ENCODE measurements at places on chromosomes 7 and 10. TPM values are rescaled to one million over a fixed set of nuclear protein-coding genes. Genes with fewer than 3 reads are reported as not detected.

Gene TAS2R5
- 0.27 TPM for total RNA-seq

Gene TMEM196
- not detected for total RNA-seq

Gene AGBL3
- 1.2 TPM for total RNA-seq

GRCh38 chr10:31604646-31605170 is 285.7 kb downstream of the ZEB1 start:
- DNase-seq: no peak

DNA sequence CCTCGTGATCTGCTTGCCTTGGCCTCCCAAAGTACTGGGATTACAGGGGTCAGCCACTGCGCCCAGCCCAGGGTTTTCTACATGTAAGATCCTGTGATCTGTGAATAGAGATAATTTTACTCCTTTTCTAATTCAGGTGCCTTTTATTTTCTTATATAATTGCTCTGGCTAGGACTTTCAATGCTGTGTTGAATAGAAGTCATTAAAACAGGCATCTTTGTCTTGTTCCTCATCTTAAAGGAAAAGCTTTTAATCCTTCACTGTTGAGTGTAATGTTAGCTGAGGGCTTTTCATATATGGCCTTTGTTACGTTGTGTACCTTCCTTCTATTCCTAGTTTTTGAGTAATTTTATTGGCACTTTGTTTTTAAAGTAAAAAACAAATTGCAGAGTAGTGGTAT is 26.6 kb downstream of the ANLN start:
- DNase-seq: no peak

DNA sequence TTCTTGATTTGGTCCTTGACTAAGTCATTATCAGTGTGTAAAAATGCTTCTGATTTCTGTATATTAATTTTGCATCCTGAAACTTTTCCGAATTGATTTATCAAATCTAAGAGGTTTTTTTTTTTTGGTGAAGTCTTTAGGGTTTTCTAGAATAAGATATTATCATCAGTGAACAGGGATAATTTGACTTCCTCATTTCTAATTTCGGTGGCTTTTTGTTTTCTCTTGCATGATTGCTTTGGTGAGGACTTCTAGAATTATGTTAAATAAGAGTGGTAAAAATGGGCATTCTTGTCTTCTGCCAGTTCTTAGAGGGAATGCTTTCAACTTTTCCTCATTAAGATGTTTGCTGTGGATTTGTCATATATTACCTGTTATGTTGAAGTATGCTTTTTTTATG is 170.5 kb downstream of the CCDC7 start:
- no peak for DNase-seq

- no peak for DNase-seq
Measured at GRCh38 chr10:43444323-43444722, 7.4 kb downstream of the ZNF487 start.

DNA sequence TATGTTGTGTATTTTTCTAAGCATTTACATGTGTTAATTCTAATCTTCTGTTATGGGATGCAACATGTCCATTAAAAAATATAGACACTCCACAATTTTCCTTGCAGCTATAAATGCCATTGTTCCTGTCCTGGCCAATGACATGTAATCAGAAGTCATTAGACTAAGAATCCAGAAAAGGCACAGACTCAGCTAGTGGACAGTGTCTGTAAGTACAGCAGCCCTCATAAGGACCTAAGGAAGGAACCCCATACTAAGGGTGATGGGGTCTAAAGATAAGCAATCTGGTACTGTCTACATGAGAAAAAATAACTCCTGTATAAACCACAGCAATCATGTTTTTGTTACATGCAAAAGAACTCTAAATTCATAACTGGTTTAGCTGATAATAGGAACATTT is 115.9 kb downstream of the GPR85 start:
- no peak for DNase-seq

DNA sequence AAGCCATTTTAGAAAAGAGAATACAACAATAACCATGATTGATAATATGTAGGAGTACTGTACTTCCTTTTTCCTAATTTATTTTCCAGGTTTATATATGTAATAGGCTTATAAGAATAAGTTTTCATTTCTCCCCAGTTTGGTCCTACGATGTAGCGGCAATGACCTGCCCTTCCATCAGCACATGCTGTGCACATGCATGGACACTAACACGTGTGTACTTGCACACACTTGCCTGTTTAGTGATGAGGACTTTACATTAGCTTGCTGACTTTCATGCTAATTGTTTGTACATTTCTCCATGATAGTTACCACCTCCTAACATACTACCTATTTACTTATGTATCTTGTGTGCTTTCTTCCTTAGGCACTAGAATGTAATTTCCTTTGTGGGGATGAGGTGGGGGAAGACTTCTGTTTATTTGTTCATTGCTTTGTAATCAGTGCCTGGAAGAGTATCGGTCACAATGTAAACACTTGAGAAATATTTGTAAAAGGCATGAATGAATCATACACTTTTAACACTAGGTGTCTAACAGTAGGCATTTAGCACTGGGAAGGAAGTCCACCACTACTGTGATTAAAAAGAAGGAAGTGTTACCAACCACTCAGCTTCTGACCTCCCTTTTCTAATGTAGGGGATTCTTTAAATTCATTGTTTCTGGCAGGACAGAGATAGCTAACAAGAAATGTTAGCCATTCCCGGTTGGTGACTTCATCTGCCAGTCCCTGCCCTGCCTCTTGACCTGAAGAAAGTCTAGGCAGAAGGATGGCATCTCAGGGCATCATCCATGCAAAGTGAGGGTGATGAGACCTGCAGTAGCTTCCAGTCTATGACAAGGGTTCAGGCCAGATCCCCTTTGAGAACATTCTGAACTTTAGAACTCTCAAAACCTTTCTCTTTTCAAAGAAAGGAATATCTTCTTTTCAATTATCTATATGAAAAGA is 120.2 kb upstream of the RAB18 start:
- no peak for DNase-seq

DNA sequence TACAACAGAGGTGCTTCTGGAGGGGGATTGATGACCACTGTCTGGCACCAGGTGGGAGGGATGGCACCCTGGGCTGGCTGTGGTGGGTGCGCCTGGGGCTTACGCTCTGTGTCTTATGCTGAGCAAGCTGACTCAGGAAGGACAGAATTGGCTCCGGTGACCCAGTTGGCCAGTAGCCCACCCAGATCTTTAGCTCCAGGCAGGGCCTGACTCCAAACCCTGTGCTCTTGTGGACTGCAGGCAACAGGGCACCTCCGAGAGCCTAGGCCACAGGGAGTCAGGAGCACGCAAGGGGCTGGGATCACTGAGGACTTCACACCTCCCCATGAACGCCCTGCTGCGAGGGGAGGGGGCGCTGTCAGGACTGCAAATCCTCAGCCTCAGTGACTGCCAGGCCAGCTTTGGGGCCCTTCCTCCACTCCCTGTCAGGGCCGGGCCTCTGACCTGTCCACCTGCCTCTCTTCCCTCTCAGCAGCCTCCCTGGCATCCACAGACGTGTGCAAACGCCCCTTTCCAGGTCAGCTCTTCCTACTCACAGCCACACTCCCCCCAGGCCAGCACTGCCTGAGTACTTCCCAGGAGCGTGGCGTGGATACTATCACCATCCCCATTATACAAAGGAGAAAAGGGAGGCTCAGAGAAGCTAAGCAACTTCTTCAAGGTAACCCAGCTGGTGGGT is 118.7 kb downstream of the SLIT1 start:
- no peak for DNase-seq
